ENCODE measurements at places on chromosomes 12 and 14.
A peak's percentile ranks its signal among the peaks of the same experiment; 100 is the strongest.

DNA sequence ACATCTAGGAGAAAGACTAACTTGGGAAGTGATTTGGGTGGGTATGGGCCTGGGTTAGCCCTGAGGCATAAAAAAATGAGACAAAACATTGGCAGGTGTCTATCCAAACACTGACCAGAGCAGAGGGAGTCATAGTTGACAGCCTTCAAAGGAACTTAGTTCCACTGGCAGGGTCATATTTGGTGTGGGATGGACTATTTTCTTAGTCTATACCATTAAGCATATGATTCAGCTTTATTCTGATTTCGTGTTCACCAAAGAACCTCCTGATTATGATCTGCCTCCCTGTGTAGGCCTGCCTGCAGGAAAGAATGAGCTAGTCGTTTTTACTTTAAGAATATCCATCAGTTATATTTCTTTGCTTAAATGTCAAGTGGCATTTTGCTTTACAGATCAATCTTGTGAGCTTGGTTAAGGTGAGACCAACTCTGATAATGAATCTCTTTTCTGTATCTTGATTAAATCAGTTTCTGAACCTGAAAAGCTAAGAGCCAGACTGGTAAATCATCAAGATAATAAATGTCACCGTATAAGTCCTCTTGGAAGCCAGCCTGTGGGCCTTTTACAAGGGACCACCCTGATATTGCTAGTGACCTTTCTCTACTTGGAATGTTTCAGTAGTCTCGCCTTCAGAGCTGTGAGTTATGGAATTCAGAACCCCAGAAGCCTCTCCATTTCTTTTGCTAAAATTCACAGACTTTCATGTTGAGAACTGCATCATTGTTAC, 182.9 kb downstream of the MON2 start:
- no peak for DNase-seq

DNA sequence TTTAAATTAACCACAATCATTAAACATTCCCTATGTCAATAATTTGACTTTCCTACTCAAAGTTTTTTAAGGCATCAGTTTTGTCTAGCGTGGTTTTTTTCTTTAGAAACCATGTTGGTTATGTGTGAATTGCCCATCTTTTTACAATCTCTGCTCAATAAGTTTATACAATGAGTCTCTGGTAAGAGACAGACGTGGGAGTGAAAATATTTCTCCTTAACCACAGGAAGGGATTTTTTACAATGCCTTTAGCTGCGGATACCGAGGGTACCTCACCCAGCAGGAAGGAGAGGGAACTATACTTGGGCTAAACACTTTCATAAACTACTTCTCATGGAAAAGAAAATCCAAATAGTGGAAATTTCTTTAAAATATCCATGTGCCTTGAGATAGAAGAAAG, 191.4 kb upstream of the BCL2L14 start:
- DNase-seq, result no peak

GRCh38 chr12:104072099-104072498, 7.8 kb downstream of the HCFC2 start:
- no peak for DNase-seq

- no peak for DNase-seq
These were observed 474.7 kb downstream of the SLC16A7 start for GRCh38 chr12:60070552-60070951.

GRCh38 chr14:22213120-22213519, 375.9 kb downstream of the DAD1 start:
- peak; percentile 81 for DNase-seq

GRCh38 chr12:88665071-88665470, 84.8 kb upstream of the KITLG start:
- DNase-seq, result no peak

DNA sequence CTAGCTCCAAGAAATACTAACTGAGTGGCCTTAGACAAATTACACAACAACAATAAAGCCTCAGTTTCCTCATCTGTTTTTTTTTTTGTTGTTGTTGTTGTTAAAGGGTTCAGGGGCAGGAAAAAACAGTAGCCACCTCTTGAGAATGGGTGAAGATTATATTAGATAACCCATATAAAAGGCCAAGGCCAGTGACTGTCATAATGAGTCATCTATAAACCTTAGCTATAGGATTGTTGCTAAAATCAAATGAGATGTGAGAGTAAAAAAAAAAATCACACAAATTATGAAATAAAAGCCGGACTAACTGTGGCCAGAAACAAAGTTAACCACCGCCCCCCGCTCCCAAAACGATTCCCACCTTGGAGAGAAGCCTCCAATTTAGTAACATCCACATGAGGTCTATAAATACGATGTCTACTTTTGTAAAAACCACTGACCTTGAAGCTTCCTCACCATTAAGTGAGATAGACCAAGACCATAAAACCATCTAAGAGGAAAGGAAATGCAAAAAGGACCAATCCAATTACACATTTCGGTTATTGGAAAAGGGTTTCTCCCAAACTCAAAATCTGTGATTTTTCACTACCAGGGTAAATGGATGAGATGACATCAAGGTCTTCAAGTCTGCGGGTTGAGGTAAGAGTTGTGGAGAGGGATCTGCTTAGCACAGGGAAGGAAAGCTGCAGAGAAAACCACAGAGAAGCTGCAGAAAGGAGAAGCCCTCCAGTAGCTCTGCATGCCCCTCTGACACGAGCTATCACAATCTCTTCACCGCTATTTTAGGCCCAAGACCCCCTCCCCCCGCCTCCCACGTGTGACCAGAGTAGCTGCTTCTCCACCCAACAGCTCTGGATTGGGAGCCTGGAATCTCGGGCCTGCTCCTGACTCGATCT, 1.0 kb downstream of the NAA25 start:
- peak; percentile 38 for DNase-seq

DNA sequence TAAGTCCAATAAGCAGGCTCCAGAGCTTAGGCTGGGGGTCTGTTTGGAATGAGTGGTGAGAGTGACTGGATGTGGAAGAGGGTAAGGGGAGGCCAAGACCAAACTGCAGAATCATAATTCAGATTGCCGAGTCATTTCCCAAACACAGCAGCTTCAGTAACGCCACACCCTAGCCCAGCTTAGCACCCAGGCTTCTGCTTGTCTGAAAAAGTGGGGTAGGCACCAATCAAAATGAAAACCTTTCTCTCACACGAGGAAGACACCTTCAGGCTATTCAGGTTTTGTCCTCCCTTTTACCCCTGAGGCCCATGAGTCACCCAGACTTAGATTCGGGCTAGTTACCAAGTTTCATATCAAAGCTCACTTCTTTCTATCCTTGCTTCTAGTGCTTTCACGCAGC, 306.1 kb downstream of the DAD1 start:
- no peak for DNase-seq

DNA sequence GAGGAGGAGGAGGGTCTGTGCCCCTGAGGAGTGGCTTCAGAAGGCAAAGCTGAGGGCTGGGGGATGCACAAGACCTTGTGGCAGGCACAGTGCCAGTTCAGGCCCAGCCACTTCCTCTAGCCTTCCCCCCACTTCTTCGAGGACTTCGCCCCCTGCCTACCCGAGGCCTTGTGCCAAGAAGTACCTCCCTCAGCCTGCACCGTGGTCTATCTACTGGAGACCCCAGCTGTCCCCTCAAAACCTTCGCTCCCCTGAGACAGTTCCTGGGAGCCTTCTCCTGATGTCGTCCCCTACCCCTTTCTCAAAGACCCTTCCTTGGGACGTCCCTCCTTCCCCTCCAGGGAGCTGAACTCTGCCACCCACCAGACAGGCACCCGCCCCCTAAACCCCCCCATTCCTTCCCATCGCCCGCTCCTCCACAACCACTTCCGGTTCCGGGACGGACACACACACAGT, 604 bp downstream of the ZNF384 start:
- peak; percentile 22 for DNase-seq

DNA sequence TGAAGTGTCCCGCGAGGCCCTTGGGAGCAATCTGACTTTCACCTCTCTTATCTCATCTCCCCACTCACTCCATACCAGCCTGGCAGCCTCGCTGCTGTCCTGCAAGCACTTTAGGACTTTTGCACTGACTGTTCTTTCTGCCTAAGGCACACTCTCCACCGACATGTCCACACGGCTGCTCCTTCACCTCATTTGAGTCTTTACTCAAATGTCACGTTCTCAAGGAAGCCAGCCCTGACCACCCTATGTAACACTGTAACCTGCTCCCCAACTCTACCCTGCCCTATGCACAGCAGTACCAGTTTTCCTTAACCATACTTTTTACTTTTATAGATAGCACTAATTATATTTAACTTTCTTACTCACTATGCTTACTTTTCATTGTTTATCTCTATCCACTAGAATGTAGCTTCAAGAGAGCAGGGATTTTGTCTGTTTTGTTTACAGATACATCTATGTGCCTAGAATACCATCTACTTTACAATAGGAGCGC, 32.0 kb downstream of the PRKD1 start:
- no peak for DNase-seq

DNA sequence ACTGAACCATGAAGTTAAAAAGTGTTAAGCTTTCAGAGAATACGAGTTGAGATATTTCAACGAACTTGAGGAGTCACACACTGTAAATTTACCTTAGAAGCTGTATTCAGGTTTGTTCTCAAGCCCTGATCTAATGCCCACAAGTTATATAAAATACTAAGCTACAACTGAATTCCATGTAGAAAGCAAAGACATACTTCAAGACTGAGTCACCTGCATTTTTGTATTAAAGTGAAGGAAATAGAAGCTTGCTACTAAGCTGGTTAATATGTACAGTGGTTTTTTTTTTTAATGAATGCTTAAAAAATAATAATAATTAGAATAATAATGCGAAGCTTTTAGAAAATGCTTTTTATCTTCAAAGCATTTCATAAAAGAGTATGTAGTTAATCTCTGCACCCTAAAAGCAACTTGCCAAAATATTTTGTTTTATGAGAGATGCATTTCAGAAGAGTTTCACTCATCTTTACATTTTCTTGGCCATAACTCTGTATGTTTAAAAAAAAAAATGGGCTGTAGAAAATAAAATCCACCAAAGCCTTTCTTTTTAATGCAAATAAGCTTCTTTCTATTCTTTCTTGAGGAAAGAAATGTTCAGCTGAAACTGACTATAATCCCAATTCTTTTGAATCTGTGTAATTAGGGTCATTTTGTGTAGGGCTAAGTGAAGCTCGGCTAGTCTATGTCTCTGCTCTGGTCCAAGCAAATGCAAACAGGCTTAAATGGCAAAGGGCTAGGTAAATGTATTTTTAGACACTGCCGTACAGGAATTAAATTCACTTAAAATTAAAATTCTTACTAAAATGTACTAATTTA, 1047.5 kb upstream of the FLRT2 start:
- no peak for DNase-seq

DNA sequence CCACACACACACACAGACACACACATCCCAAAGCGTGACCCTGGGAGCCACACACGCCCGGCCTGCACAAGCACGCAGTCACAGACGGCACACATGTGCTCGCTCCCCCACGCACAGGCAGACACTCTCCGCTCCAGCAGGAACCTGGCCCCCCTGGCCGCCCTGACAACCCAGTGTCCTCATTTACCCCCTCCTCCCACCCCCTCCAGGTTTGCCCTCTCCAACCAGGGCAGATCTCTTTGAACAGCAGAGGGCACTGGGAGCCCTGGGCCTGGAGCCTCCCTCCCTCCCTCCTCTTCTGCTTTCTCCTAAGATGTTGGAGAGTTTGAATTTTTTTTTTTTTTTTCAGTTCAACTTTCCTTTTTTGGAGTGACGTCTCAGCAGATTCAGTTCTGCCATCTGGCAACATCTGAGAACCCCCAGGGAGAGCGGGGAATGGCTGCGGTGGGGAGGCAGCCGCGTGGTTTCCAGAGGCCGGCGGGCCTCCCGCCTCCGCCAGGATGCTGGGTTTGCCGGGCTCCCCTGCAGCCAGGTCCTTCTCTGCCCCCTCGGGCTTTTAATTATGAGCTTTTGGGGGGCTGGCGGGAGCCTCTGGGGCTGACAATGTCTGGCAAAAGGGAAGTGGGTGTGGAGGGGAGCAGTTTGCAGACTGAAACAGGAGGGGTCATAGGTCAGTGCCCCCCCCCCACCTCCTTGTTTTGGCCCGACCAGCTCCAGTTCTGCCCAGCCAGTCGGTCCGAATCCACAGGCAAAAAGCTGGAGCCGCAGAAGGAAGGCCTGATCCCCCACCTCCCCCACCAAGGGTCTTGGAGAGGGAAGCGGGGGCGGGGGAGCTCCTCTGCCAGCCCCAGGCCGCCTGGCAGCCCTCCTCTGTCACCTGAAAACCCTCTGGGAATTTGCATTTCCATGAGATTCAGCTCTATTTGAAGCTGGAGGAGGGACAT, 1.3 kb upstream of the NCOR2 start:
- peak; percentile 94 for DNase-seq

DNA sequence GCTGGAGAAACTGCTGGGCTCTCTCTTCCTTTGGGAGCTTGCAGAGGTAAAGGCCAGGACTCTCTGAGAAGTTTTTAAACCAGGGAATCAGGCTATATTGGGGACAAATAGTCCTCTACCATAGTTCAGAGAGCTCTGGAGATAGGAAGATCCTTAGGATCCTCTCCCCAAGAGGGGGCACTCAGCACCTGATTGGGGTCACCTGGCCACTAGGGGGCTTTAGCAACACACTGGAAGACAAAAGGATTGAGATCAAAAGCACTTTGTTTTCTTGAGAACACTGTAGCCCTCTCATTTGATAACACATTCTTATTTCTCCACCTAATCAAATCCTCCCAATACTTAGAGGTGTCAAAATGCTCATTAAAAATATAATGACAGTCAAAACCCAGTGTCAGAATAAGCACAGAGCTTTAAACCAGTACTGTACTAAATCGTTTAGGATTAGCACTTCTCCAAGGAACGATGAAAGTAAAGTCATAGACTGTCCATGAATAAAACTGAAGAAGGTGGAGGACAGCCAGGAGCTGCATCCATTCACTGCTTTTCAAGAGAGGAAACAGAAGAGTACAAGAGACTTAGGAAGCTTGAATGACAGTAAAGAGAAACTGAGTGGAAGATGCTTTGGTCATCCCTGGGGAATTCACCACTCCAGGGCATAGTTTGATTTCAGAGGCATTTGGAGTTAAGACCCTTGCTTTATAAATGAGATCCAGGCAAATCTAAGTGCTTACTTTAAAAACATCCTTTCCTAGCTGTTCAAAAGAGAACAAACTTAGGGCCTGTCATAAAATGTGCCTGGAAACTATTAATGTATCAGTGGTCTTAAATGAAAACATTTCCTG, 26.5 kb downstream of the BMP4 start:
- DNase-seq, result no peak

DNA sequence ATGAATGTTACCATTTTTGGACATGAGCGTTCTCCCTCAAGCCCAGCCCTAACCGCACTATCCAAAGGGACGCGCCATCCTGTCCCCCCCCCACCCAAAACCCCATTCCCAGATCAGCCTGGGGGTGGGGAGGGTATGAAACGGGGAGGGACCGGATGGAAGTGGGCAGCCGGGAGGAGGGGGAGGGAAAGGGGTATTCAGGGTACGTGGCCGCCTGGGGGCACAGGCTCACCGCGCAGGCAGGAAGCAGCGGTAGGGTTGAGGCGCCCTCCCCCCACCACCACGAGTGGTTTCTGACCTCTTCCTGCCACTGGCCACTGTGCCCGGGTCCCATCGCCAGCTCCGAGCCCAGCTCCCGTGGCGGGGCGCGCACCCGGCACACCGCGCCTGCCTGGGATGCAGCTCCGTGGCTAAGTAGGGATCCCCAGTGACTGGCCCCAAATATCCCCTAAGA, 1.4 kb downstream of the ACTN1 start:
- DNase-seq, result peak; percentile 31

Data from suppressor macrophage treated with lipopolysaccharide for 1 hour (primary cell).